Tibial artery (tissue), 4 donors: ENCODE measurements at places on chromosomes 6 and 20.

GRCh38 chr6:159312206-159312605 lies 143.0 kb downstream of the FNDC1 start:
- no peak for DNase-seq

DNA sequence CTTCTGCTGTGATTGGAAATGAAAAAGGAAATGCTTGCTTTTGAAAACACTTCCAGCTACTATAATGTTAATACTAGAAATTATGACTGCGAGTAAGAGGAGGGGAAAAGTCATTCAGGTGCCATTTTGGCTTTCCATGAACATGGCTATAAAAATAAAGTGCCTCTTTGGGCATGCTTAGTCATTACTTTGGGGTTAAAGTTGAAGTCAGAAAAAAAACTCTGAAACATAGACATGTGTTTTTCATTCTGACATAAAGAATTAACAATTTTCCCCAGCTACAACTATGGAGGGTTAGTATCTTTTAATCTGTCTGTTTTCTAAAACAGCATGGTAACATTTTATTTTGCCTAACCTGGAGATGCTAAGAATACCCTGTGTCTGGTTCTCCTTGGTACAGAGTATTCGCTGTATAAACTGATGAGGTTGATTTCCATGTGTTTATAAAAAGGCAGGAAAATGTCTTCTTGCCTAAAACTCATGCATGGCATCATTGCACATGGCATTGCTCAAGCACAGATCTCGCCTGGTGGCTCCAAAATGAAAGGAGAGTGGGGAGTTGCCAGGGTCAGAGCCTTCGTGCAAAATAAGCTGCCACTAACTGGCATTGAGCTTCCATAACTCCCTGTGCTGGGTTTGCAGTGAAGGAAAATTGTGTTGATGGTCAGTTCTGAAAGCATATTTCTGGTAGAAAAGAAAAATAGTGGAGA lies 188.9 kb downstream of the KCNQ5 start:
- DNase-seq = no peak

DNA sequence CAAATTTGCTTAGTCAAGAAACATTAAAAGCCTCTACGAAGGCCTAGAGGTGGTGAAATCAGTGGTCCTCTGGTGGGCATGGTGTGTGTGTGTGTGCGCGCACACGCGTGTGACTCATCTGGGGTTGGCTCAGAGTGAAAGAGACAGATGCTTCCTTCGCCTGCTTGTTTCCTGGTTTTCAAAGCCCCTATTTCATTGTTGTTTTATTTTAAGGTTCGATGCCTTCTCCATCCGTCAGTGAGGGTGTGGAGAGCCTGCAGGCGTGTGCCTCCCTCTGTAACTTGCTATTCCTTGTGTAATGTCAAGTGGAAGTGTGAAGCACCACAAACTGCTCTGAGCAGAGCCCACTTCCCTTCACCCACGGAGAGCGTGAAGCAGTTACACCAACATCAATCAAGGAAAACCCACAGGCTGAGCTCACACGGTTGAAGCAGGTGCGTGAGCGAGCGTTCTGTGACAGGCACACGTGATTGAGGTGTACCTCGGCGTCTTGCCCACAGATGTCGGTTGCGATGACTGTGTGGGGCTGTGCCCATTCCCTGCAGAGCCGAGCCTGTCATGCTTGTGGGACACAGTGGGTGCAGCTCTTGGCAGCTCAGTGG lies 233.9 kb downstream of the PRL start:
- no peak for DNase-seq

- DNase-seq = no peak
These were observed 14.5 kb downstream of the NOL7 start for GRCh38 chr6:13629459-13630116.

- DNase-seq = no peak
These were observed 246.6 kb downstream of the PHF3 start for GRCh38 chr6:63882208-63882607.

DNA sequence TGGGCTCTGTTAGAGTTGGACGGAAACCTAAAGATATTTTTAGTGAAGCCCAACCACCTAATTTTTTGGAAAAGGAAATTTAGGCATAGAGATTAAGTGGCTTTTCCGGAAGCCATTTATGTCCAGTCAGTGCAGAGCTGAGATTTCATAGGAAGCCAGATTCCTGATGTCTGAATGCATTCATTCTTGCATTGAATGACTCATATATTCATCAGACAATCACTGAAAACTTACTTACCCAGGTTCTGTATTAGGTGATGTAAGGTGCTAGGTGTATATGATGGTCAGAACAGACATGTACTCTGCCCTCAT lies 4.1 kb downstream of the SH3BGRL2 start:
- DNase-seq = no peak

GRCh38 chr20:49676581-49677291 lies 36.9 kb downstream of the B4GALT5 start:
- DNase-seq = no peak

DNA sequence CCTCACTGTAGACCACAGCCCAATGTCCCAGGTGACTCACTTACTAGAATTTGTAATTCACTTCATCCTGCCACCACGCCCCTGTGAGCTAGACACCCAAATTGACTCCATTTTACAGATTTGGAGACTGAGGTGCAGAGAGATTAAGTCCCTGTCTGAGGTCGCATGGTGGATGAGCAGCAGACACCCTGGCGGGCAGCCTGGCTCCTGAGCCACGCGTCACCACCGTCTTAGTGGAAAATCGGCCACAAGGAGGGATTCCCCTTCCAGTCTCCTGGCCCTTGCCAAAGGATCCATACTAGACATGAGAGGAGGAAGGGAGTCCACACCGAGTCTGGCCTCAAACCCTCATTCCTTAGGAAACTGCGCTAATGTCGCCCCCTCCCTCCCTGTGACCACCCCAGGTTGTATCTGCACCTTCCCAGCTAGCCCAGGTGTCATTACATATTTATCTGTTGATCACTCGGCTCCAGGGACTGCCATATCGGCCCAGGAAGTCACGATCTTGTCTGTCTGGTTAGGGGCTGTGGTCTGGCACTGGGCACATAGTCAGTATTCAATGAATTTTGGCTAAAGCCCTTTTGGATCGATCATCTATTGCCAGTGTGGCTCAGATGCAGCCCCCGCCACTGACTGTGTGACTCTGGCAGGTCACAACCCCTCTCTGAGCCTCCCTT lies 25.7 kb upstream of the PTGIS start:
- DNase-seq = no peak

GRCh38 chr6:119250036-119250435 lies 99.5 kb downstream of the MAN1A1 start:
- no peak for DNase-seq

DNA sequence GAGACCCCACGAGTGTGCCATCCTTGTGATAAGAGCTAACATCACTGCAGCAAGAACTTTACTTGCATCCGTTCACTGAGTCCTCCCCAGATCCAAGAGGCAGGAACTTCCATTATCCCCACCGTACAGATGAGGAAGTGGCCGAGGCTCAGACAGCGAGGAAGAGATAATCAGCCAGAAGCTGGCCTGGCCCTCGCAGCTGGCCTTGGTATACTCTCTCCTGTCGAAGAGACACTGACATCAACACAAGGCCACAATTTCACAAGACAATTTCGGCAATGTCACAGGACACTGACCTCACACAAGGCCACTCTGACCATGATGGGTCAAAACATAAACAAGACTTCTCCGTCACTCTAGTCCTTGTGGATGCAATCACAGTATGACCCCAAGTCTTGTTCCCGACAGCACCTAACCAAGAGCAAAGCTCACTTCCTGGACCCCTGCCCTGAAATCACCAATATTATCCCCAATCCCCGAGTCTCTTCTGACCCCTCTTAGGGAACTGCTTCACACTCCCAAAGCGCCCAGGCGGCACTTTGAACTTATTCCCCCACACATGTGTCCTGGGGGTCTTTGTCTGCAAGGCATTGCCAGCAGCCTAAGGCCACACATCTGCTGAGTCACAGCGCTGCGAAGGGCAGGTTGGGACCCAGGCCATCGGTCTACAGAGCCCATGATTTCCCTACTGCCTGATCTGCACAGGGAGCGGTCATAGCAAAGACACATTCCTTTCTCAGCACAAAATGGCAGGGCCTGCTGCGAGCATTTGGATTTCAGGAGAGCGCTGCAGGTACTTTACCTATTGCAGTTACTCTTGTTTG lies 14.8 kb upstream of the VAPB start:
- DNase-seq = no peak

DNA sequence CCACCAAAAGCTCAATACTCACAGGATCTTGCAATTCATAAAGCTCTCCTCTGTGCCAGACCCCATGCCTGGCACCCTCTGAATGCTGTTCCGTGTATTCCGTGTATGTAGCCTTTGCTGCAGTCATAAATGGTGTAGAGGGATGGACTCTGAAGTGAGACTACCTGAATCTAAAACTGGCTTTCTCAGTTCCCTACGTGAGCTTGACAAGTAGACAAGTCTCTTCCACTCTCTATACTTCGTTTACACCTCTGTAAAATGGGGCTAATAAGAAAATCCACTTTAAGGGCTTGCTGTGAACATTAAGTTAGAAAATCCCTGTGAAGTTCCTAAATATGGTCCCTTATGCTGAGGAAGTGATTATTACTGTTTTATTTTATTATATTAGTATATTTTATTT lies 31.5 kb downstream of the PPP1R16B start:
- DNase-seq = no peak

DNA sequence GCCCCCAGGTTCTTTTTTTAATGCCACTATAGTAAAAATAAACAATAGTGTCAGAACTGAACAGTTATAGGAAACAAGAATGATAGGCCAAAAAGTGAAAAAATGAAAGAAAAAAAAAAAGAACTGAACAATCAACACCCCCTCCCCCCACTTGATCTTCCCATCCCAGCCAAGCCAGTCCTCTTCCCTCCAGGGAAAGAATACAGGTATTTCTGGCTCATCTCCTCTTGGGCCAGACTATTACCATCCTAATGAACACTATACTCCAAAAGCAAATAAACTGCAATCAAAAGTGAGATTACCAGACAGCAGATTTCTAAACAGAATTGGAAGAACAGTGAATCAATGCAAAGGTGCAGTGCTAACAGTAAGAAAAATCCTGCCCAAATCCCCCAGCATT lies 21.3 kb upstream of the C20orf203 start:
- no peak for DNase-seq

GRCh38 chr6:28351493-28351925 lies 1.8 kb downstream of the ZKSCAN3 start:
- DNase-seq = no peak

- DNase-seq = no peak
These were observed 85.4 kb downstream of the CHMP4B start for GRCh38 chr20:33896509-33896908.

GRCh38 chr6:116016846-116017545 lies 43.7 kb downstream of the FRK start:
- DNase-seq = no peak

DNA sequence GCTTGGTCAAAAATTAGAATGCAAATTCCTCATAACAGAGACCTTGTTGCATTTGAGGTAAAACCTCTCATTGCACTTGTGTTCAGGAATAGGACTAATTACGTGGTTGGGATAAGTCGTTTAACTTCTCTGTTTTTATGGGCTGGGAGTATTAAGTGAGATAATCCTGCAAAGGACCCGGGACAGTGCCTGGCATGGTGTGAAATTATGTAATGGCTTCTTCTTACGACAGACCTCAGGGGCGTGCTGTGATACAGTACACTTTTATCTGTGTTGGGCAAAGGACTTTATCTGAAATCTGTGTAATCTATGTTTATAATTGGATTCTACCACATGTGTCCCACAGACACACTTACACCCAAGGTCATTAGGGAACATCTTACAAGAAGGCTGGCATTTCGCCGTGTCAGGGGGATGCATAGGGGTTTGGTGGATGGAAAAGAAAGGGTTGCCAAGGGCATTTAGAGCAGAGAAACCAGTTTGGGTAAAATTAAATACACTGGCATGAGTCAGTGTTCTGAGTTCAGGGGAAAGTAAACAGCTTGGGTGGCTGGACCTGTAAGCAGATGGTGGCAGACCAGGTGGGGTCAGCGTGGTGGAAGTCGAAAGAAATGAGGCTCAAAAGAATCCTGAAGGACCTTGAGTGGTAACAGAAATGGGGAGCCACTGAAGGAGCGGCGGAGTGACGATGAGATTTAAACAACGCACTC lies 17.2 kb upstream of the RTF2 start:
- peak; percentile 27 for DNase-seq

DNA sequence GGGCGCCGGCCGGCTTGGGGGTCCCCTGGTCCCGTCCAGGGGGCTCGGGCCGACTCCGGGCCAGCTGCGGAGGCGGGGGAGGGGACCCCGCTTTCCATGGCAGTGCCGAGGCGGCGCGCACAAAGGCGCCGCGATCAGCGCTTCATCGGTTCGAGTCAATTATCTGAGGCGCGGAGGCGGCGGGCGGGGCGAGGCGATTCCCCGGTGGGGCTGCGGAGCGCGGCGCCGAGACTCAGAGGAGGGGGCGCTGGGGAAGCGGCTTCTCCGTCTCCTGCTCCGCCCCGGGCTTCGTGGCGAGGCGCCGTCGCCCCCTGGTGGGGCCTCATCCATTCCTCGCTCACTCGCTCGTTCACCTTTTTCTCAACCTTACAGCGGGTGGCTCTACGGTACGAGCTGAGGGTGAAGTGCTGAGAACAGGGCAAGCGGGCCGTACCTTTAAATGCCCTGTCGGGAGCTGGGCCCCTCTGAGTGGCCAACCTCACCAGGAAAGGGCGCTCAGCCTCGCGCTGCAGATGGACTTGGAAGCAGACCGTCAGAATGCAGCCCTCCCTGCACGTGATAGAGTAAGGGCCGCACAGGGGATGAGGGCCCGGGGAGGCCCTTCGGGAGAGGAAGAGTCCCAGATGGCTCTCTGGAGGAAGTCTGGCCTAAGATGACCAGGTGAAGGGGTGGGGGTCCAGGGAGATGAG lies 39.9 kb downstream of the SLC52A3 start:
- no peak for DNase-seq

DNA sequence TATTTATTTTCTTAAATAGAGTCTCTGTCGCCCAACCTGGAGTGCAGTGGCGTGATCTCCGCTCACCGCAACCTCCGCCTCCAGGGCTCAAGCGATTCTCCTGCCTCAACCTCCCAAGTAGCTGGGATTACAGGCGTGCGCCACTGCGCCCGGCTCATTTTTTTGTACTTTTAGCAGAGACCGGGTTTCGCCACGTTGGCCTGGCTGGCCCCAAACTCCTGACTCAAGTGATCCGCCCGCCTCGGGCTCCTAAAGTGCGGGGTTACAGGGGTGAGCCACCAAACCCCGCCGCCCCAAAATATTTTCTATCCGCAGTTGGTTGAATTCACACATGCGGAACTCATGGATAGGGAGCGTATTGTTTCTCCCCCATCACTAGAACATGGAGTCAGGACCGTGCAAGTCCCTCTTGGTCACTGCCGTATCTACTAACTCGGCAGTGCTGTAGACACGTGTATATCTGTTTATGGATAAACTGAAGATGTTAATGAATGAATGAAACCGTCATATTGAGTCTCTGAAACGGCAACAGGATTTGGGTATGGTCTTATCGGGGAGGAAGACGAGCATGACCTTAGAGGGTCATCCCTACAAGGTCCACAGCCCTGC lies 904 bp downstream of the MKKS start:
- DNase-seq = no peak

- DNase-seq = no peak
These were observed 16.7 kb downstream of the PMEPA1 start for GRCh38 chr20:57693002-57693582.

GRCh38 chr6:1313767-1314503 lies 2.0 kb downstream of the FOXQ1 start:
- no peak for DNase-seq

- no peak for DNase-seq
These were observed 22.7 kb upstream of the PRDM1 start for GRCh38 chr6:106063448-106063850.
